ENCODE measurements at places on chromosomes 4 and X.

GRCh38 chr4:42133006-42133405, 19.4 kb downstream of the BEND4 start:
- no peak for DNase-seq

DNA sequence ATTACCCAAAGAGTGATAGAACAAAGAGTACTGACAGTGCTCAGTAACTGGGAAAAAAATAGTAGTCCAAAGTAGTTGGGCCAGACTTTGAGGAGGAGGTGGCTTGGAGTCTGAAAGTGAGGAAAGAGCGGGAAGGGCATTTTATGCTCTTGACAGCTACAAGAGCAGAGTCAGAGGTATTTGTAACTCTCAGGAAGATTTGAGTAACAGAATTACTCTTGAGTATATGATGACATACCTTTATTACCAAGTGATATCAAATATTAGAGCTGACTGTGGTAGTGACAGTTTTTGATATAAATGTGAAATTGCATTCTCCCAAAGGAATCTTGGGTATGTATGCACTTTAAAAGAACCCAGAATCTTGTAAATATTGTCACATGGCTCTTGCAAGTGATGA, 2.2 kb downstream of the SLAIN2 start:
- no peak for DNase-seq

DNA sequence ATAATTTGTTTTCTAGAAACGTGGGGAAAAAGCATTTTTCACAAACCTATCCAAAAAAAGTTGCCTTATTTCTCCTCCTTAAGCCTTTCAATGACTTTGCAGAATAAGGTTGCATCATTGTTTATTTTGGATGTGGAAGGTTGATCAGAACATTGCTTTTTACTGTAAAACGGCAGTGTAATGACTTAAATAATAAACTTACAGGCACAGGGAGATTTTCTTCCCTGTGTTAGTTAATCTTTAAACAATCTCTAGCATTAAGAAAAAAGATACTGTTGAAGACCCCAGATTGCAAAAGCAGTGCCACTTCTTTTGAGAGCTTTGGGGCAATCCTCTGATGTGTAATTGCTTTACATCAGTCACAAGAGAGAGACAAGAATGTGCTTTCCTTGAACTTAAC, 153.4 kb downstream of the ARX start:
- no peak for DNase-seq

GRCh38 chr4:78775303-78776078, 659 bp upstream of the BMP2K start:
- peak; percentile 94 for DNase-seq

GRCh38 chr4:170672381-170672965, 582.7 kb upstream of the AADAT start:
- DNase-seq: no peak

DNA sequence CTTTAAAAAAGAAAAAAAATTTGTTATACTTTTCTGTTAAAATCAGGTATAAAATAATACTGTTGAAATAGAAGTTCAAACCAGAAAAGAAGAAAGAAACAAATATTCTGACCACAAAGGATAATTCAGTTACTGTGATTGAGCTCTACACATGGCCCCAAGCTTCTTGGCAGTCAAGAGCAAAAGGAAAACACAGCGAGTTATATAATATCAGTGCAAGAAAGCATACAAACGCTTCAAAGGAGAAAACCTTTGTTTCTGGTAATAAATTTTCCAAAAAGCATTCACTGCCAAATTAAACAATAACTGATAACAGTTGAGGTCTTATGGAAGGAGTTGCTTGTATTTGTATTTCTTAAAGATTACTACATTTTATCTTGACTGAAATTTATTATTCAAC, 40.5 kb upstream of the EDNRA start:
- DNase-seq: no peak

DNA sequence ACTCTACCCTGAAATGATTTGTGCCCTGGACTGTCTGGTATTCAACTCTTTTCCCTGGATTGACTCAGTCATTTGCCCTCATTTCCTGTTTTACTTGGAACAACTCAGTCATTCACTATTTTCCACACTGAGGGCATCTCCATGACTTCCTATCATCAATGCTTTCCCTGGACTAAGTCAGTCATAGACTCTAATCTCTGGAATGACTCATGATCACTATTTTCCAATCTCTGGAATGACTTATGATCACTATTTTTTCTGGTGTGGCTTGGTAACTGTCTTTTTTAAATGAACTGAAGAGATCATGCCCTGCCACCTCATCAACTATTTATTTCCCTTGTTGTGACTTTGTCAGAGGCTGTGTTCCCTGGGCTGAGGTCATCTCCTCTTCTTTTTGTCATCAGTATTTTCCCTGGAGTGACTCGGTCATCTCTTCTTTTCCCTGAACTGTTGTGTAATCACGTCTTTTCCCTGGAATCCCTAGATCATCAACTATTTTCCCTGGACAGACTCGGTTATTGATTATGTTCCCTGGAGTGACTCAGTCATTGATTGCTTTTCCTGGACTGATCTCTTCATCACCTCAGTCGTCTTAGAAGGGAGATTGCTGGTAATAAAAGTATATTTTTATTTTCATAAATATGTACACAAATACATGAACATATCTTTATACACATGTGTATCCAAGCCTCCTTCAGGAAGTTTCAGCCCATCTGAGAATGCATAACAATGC, 327.1 kb upstream of the VCX start:
- no peak for DNase-seq

DNA sequence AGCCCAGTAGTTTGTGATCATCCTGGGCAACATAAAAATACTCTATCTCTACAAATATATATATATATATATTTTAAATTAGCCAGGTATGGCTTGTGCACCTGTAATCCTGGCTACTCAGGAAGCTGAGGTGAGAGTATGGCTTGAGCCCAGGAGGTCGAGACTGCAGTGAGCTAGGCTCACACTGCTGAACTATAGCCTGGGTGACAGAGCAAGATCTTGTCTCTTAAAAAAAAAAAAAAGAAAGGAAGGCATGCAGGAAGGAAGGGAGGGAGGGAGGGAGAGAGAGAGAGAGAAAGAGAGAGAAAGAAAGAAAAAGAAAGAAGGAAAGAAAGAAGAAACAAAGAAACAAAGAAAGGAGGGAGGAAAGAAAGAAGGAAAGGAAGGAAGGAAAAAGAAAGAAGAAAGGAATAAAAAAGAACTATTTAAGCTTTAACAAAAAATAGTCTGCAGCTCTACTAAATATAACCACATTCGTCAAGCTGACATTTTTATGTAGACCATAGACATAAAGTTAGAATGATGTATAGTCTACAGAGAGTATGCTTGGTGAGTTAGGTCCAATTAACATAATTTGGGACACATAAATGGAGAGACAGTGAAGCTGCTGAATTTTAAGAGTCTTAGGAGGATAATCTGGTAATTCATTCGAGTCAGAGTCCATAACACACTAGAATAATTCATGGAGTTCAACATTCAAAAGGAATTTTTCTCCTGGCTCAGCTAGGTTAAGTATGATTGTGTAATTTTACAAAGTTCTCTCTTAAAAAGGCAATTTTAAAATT, 111.9 kb downstream of the GLRA3 start:
- no peak for DNase-seq

DNA sequence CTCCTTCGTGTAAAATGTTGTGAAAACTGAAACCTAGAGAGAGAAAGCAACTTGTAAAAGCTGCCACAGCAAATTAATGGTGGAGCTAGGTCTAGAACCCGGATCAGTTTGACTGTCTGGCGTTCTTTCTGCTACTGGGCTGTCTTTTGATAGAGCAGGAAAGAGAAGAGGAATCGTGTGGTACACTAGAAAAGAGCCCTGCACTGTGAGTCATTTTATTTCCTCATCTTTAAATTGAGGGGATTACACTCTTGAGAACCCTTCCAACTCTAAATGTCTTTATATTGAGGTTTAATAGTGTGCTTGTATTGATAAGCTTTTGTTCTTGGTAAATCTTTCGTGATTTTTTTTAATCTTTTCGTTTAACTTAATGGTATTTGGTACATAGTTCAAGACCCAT, 4.3 kb downstream of the WDR44 start:
- DNase-seq: no peak

DNA sequence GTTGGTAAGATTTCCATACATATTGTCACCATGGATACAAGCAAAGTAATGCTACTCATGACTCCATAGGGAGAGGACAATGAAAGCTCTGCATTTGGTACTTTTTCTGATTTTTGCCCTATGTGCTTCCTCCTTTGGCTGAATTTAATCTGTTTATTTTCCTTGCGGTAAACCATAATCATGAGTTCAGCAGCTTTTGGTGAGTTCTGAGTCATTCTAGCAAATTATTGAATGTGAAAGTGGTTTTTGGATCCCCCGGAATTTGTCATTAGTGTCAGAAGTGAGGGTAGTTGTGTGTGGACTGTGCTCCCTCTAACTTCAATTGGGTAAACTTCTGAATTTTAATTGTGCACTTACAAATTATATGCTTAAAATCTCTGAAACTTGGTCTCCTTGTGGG, 170.3 kb downstream of the MOSPD2 start:
- no peak for DNase-seq

DNA sequence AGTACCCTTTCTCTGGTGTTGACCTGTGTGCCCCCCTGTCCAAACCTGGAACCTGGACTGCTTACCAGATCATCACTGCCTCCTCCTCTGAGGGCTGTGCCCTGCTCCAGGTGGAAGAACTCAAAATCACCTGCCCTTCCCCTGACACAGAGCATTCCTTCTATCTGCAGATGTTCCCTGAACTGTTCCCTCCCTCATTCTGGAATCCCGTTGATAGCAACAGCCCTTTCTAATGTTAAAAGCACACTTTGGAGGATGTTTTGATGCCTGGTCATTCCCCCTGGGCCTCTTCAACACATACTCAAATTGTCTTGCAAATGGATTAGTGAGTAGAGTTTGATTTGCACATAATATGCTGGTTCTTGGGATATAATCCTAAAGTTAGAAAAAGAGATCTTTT, 225.8 kb downstream of the FGF13 start:
- no peak for DNase-seq

GRCh38 chrX:49842621-49843020, 13.5 kb downstream of the PAGE4 start:
- DNase-seq: no peak

GRCh38 chr4:6967846-6968340, 58.3 kb downstream of the TBC1D14 start:
- no peak for DNase-seq

GRCh38 chr4:169013396-169013795, 3.3 kb upstream of the CBR4 start:
- DNase-seq: no peak

DNA sequence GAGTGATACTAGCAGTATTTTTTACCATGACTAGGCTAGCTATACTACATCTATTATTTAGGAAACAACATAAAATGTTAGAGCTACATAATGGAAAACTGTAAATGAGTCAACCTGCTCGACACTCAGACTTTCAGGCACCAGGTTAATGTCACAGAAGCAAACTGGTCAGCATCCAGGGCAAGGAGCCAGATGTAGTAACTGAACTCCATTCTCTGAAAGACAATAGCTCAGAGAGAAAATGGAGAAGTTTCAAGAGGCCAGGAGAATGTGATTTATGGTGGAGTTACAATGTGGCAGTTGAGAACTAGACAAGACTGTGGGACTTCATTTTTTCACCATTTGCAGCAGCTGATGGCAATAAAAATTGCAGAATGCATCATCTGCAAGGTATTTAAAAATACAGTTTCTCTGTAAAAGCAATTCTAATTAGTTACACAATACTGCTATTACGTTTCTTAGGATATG, 342.7 kb upstream of the PABPC4L start:
- DNase-seq: no peak

DNA sequence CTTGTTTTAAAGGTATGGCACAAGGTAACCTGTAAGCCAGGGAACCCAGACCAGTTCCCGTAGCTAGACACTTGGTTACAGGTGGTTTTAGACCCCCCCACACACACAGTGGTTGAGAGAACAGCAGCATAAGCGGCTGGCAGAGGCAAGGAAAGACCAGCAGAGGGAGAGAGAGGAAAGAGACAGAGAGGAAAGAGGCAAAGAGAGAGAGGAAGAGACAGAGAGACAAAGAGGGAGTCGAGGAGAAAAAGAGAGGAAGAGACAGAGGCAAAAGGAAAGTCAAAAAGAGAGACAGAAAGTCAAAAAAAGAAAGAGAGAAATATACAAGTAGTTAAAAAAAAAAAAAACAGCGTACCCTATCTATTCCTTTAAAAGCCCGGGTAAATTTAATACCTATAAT, 19.5 kb upstream of the PCSK1N start:
- no peak for DNase-seq

DNA sequence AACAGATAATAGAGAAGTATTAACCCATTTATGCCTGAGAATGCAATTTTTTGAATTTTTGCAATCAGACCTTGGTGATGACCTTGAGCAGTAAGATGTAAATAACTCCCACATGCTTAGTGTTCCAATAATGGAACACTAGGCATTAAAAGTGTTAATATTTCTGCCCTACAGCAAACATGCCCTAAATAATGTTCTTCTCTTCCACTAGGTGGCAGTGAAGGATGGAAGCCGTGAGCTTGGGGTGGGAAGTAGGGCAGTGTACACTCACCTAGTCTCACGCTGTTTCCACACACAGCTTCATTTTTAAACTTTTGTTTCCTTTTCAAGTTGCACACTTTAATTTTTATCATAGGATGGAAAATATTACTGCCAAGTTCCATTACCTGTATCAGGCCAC, 613.1 kb upstream of the HS3ST1 start:
- no peak for DNase-seq

- DNase-seq: no peak
Measured at GRCh38 chr4:182483685-182484084, 240.5 kb downstream of the TENM3 start.

GRCh38 chrX:154098551-154098950, 1.0 kb upstream of the MECP2 start:
- no peak for DNase-seq

DNA sequence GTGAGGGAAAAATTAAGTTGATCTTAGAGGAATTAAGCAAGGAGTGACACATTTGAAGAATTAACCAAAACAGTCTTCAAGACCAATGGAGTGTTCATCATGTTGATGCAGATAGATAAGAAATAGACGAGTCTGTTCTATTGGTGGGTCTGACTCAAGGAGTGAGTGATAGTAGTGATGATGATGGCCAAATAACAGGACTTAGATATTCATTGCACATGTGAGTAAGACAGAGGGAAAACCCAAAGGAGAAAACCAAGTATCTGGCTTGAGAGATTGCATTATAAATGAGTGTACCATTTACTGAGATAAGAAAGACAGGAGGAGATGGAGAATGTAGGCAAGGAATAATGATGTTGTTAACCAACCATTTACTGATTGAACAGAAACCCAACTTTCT, 321.3 kb downstream of the ADGRL3 start:
- no peak for DNase-seq

GRCh38 chr4:143668930-143669552, 31.4 kb downstream of the FREM3 start:
- peak; percentile 27 for DNase-seq

GRCh38 chr4:170226288-170226687, 136.5 kb upstream of the AADAT start:
- DNase-seq: no peak

DNA sequence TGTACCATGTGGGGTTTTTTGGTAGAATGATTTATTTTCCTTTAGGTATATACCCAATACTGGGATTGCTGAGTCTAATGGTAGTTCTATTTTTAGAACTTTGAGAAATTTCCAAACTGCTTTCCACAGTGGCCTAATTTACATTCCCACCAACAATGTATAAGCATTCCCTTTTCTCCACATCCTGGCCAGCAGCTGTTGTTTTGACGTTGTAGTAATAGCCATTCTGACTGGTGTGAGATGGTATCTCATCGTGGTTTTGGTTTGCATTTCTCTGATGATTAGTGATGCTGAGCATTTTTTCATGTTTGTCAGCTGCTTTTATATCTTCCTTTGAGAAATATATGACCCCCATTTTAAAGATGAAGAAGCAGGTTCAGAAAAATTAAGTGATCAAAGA, 153.7 kb downstream of the CBR4 start:
- DNase-seq: no peak

- DNase-seq: peak; percentile 35
Measured at GRCh38 chrX:123959281-123960063, 2.0 kb upstream of the STAG2 start.
